ENCODE measurements at places on chromosomes 16 and 17.

- DNase-seq = no peak
Measured at GRCh38 chr16:72277749-72278148, 105.8 kb upstream of the PMFBP1 start.

DNA sequence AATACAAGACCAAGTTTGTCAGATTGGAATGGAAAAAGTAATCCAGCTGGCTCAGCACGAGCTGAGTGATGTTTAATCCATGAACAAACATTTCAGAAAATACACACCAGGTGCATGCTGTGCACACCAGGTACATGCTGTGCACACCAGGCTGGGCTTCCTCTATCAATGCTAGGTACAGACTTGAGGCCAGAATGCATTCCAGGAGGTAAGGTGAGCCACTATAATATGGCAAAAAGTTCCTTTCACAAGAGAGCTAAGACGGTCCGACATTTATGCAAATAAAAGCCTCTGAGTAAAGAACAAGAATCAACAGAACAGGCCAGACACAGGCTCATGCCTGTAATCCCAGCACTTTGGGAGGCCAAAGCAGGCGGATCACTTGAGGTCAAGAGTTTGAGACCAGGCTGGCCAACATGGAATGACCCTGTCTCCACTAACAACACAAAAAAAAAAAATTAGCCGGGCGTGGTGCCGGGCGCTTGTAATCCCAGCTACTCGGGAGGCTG is 128.2 kb downstream of the ZNF778 start:
- DNase-seq = no peak

GRCh38 chr17:6638046-6638908 is 2.2 kb downstream of the KIAA0753 start:
- DNase-seq = no peak

- no peak for DNase-seq
Measured at GRCh38 chr17:72580321-72581127, 459.7 kb downstream of the SOX9 start.

DNA sequence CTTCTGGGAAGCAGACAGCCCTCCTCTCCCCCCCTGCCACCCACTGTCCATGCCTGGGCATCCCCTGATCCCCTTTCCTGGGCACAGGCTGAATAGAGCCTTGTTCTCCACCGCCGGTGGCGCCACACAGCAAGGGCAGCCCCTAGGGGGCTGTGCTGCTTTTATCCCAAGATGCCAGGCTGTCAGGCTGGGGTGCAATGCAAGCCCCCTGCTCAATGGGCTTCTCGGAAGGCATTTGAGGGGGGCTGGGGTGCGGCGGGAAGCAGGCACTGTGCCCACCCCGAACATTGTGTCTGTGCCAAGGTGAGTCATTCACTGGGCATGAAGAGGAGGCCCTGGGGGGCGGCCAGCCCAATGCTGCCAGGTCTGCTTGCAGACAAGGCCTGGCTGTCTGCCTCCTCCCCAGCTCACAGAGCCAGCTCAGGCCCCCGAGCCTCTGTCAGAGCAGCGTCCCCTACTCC is 1.5 kb upstream of the GFAP start:
- peak; percentile 69 for DNase-seq

- no peak for DNase-seq
Measured at GRCh38 chr16:10981697-10982216, 37.4 kb downstream of the CLEC16A start.

DNA sequence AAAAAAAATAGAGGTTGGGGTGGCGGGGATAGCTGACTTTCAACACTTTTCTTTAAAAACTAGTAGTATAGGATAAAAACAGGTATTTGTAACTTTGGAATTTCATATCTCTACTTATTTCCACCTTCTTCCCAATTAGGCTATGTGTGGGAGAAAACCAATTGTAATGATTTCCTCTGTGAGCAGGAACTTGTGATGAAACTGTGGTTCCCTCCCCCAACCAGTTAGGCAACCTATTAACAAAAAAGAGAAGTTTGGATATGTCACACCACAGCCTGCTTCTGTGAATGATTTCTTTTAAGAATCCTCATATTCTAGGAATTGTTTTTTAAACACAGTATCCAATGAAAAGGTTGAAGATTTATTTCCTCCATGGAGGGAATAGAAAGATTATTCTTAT is 1.9 kb downstream of the IGSF6 start:
- DNase-seq = no peak

All from occipital lobe (tissue), 3 donors.